ENCODE measurements at places on chromosomes 1 and 21.

GRCh38 chr1:228392111-228392936 lies 14.3 kb downstream of the TRIM11 start:
- no peak overlapping the region for H3K4me3 ChIP-seq
- H3K36me3 ChIP-seq: peaks cover 7% of the 10 kb centered on the region
- H3K27me3 ChIP-seq: no peaks in the 10 kb centered on the region
- no peaks in the 10 kb centered on the region for H3K4me1 ChIP-seq

DNA sequence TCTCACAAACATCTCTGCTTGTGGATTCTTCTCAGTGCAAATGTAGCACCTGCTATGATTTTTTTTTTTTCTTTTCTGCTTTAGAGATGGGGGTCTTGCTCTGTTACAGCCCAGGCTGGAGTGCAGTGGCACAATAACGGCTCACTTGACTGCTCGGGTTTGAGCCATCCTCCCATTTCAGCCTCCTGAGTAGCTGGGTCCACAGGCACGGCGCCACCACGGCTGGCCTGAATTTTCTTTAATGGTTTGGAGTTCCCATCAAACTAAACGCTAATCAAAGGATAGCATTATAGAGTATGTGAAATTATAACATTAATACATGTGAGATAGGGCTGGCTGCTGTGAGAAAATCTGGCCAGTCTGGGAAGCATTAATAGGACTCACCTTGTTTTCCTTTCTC lies 7.2 kb upstream of the PTGER3 start:
- no peak overlapping the region for H3K4me3 ChIP-seq
- H3K27me3 ChIP-seq: peaks cover 4% of the 10 kb centered on the region
- DNase-seq: no peak
- H3K4me1 ChIP-seq: no peaks in the 10 kb centered on the region

DNA sequence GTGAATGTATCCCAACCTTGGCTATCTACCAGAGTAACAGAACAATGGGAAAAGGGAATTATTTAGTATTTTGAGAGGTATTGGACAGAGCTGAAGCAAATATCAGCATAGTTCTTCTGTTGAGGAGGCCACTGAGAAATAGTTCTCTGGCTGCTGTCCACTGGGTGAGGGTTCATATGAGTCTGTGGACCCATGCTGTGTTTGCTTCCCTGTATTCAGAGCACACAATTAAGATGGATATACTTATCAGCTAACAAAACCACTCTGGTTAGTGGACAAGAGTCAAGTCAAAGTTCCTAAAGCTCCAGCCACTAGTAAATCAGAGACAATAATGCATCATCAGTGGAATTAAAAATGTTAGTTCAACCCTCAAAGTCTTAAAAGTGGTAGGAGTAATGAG lies 66.1 kb downstream of the RGS18 start:
- DNase-seq: no peak
- no peak overlapping the region for H3K4me3 ChIP-seq
- no peak overlapping the region for H3K27ac ChIP-seq
- H3K4me1 ChIP-seq: no peaks in the 10 kb centered on the region

GRCh38 chr1:168288311-168289052 lies 7.8 kb downstream of the TBX19 start:
- DNase-seq: no peak
- H3K36me3 ChIP-seq: no peaks in the 10 kb centered on the region
- H3K4me3 ChIP-seq: no peak overlapping the region
- H3K27me3 ChIP-seq: no peaks in the 10 kb centered on the region
- H3K27ac ChIP-seq: no peak overlapping the region

DNA sequence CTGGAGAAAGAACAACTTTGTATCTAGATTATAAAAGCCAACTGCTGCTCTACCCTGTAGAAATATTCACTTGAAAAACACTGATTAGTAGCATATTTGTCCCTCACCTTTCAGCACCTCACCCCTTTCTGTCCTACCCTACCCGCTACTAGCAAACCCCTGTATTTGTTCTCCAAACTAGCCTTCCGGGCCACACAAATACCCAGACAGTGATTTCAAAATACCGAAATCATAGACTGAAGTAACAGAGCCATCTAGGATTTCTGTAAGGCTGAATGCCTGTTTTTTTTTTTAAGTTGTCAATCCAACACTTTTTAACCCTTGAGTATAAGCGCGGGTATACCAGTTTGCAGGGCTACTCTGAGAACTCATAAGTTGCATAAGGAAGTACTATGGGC lies 398 bp upstream of the DPT start:
- H3K36me3 ChIP-seq: no peaks in the 10 kb centered on the region
- H3K4me3 ChIP-seq: no peak overlapping the region
- peaks cover 4% of the 10 kb centered on the region for H3K27me3 ChIP-seq
- H3K4me1 ChIP-seq: no peaks in the 10 kb centered on the region
- DNase-seq: no peak

DNA sequence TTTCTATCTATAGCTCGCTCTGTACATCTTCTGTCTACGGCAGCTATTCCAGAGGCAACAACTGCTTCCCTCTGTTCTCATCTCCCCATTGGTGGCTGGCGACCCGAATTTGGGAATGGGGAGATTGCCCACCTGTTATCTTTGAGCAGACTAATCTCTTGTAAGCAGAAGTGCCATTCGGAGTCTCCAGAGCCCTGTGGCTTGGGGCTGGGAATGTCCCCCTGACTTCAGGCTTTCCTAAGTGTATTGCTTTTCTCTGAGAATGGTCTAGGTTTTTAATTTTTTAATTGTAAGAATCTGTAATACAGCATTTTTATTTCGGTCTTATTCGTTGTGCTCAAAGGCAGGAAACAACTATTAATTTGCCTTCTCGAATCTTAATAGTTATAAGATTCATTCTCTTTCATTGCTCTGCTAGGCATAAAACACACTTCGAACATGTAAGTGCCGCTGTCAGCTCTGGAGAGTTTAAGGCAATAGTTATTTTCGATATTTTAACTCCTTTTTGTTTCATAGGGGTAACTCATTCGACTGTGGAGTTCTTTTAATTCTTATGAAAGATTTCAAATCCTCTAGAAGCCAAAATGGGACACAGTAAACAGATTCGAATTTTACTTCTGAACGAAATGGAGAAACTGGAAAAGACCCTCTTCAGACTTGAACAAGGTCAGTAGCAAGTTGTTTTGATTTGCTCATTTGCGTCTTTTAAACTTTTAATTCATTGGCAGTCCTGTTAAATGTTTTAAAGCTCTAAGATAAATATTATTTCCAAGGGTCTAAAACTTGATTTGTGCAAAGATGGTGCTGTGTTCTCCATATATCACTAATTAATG lies 514 bp downstream of the AGL start:
- DNase-seq: no peak
- peaks cover 25% of the 10 kb centered on the region for H3K4me1 ChIP-seq
- peak overlapping the region; percentile 91 for H3K27ac ChIP-seq
- peaks cover 17% of the 10 kb centered on the region for H3K36me3 ChIP-seq
- H3K4me3 ChIP-seq: peak overlapping the region; percentile 95

- no peaks in the 10 kb centered on the region for H3K36me3 ChIP-seq
- H3K4me3 ChIP-seq: no peak overlapping the region
- no peak for DNase-seq
- peaks cover 39% of the 10 kb centered on the region for H3K4me1 ChIP-seq
- peaks cover 4% of the 10 kb centered on the region for H3K27me3 ChIP-seq
Measured at GRCh38 chr1:221437171-221437570, 304.7 kb downstream of the DUSP10 start.

DNA sequence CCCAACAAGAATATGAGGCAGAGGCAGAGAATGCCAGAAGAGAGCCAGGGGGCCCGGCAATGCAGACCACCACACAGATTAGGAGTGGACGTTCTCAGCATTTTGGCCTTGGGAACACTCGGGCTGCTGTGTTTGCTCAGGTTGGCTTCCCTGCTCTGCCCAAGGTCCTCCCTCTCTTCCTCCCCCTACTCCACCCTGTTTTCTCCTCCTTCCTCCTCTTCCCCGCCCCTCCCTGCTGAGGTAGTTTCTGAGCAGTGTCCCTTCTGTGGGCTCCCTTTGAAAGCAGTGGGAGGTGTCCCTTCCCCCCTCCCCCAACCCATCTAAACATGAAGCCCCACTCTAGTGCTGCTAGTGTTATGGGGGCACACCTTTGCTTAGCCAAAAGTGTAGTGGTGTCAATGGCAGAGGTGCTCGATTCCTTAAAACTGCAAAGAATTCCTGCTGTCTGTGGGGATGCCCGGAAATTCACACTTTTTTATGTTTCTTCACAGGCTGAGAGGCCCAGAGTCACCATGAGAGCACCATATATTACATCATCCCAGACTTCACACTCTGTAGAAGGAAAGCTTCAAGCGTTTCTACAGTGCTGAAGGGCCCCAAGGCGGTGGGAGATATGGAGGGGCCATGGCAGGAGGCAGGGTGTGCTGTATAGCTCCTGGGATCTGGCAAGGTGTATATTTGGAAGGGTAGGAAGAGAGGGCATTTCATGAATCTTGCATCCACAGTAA lies at the start of gene HHIPL2:
HHIPL2 (minus strand) TSS at position 161 of the 728 bp plus-strand sequence; CDS start at position 101, 60 bp downstream.
- peaks cover 16% of the 10 kb centered on the region for H3K27me3 ChIP-seq
- H3K27ac ChIP-seq: no peak within 1 kb of the TSS
- no peaks in the 10 kb centered on the region for H3K4me1 ChIP-seq
- DNase-seq: no peak
- H3K36me3 ChIP-seq: no peaks in the 10 kb centered on the region
- H3K4me3 ChIP-seq: no peak within 1 kb of the TSS

- no peak for DNase-seq
- no peaks in the 10 kb centered on the region for H3K27me3 ChIP-seq
- no peak overlapping the region for H3K4me3 ChIP-seq
- H3K27ac ChIP-seq: no peak overlapping the region
Measured at GRCh38 chr1:59029411-59030167, 245.7 kb upstream of the JUN start.

DNA sequence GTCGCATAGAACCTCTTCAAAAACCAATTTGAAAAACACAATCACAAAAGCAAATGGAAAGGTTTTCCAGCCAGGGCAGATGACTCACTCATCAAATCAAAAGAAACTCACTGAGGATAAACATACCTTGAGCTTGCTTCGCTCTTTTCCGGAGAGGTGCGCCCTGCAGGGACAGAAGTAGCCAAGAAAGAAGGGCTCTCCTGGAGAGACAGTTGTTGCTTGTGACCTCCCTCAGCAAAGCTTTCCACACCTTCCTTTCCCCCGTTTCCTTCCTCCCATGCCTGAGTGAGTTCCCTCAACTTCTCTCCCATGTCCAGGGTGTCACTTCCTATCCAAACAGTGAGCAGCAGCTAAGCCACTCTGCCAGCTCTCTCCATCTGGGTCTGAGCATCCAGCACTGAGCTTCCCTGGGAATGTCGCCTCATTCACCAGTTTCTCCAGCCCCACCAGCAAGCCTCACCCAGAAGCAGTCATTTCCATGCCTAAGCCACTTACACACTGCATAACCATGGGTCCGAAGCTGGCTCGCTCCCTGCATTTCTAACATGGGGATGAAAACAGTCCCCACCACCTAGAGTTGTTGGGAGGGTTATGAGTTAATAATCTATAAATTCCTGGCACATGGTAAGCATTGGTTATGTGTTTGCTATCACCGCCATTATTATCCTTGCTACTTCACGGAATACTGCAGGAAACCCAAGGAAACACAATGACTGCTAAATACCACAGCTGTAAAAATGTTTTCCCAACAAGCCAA lies 75.0 kb downstream of the PTPN14 start:
- no peak overlapping the region for H3K27ac ChIP-seq
- peaks cover 5% of the 10 kb centered on the region for H3K4me1 ChIP-seq
- no peak overlapping the region for H3K4me3 ChIP-seq

DNA sequence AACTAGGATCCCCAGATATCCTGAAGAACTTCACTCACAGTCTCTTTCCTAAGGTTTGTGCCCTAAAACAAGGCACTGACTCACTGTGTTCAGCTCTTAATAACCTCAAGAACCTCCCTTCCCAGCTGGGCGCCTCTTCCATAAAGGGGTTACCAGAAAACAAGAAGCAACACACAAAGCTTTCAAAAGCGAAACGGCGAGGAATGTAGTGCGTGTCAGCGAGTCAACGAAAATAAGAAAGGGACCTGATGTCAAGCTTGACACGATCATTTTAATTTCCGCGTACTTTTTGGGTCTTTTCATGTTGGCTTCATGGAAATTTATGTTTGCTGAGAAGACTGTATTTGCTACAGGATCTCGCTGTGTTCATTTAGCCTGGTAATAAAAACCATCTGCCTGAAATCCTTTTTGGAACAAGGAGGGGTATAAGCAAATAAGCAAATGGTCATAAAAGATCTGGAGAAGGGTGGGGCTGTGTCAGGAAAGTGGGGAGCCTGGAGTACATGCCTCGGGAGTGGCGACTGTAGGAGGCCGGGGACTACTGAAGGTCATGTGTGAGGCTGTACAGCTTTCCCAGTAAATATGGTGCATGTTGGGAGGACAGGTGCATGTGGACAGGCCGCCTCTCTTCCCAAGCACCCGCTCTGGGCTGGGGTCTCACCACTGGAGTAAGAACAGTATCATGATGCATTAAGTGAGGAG lies 11.4 kb upstream of the CLDN14 start:
- no peak overlapping the region for H3K4me3 ChIP-seq
- no peaks in the 10 kb centered on the region for H3K36me3 ChIP-seq
- H3K27ac ChIP-seq: no peak overlapping the region
- H3K27me3 ChIP-seq: peaks cover 2% of the 10 kb centered on the region
- no peak for DNase-seq
- no peaks in the 10 kb centered on the region for H3K4me1 ChIP-seq

GRCh38 chr1:198273748-198274295 lies 117.0 kb downstream of the NEK7 start:
- H3K4me1 ChIP-seq: peaks cover 31% of the 10 kb centered on the region
- DNase-seq: no peak
- peaks cover 12% of the 10 kb centered on the region for H3K36me3 ChIP-seq
- H3K27ac ChIP-seq: no peak overlapping the region

DNA sequence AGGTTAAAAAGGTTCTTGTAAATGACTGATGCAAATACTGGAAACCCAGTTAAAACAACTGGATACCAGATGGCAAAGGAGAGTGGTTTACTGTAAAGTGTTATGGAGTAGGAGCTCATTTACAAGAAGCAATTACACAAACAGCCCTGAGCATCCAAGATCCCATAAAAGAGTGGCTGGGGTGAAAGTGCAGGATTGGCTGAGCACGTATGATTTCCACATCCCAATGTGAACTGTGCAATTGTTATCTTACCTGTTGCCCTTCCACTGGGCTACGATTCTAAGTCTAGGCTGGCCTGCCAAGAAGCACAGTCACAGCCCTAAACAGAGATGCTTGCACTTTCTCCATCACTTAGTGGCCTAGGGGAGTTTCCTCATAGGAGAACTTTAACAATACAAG lies 277.6 kb upstream of the RUNX1 start:
- peaks cover 5% of the 10 kb centered on the region for H3K4me1 ChIP-seq
- H3K4me3 ChIP-seq: no peak overlapping the region
- no peak overlapping the region for H3K27ac ChIP-seq
- DNase-seq: no peak
- H3K27me3 ChIP-seq: peaks cover 6% of the 10 kb centered on the region

GRCh38 chr1:34825455-34826091 lies 32.8 kb downstream of the GJA4 start:
- no peaks in the 10 kb centered on the region for H3K36me3 ChIP-seq
- H3K4me1 ChIP-seq: no peaks in the 10 kb centered on the region
- no peak overlapping the region for H3K4me3 ChIP-seq
- no peaks in the 10 kb centered on the region for H3K27me3 ChIP-seq
- no peak for DNase-seq
- no peak overlapping the region for H3K27ac ChIP-seq

- H3K27me3 ChIP-seq: no peaks in the 10 kb centered on the region
- H3K4me1 ChIP-seq: peaks cover 39% of the 10 kb centered on the region
- no peak overlapping the region for H3K4me3 ChIP-seq
Measured at GRCh38 chr1:66380452-66381212, 153.3 kb upstream of the SGIP1 start.
